ENCODE measurements at places on chromosomes 2 and 18.

- DNase-seq, result no peak
Measured at GRCh38 chr18:44915661-44916060, 235.0 kb downstream of the SETBP1 start.

DNA sequence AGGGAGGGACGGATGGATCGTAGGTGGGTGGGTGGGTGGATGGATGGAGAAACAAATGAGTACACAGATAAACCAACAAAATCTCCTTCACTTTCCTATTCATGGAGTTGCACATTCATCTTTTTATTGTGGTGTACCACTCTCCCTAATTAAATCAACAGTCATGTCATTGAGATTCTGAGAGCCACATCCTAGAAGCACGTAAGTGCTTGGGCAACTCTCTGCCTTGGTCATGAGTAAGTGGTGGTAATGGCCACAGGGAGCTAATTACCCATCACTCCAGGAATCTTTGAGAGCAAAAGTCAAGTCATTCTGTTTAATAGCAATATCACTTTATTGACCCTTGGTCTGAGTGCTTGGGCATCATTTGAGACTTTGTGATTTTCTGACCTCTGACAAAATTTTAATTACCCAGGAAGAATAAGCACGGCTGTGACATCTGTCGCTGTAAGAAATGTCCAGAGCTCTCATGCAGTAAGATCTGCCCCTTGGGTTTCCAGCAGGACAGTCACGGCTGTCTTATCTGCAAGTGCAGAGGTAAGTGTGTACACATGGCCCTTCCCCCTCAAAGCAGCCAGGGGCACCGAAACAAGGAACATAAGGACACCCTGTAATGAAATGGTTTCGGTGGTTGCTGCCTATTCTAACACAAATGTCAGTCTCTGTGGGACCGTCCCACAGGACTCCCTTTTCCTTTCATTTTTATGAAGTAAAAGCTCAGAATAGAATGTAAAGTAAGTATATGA is 85.9 kb downstream of the FEZ2 start:
- no peak for DNase-seq

GRCh38 chr18:31497836-31498573 is at the start of gene DSG2:
Gene DSG2, plus strand, starts transcription at chr18:31498177. Its CDS starts 75 bp downstream, at chr18:31498252.
- DNase-seq, result no peak

DNA sequence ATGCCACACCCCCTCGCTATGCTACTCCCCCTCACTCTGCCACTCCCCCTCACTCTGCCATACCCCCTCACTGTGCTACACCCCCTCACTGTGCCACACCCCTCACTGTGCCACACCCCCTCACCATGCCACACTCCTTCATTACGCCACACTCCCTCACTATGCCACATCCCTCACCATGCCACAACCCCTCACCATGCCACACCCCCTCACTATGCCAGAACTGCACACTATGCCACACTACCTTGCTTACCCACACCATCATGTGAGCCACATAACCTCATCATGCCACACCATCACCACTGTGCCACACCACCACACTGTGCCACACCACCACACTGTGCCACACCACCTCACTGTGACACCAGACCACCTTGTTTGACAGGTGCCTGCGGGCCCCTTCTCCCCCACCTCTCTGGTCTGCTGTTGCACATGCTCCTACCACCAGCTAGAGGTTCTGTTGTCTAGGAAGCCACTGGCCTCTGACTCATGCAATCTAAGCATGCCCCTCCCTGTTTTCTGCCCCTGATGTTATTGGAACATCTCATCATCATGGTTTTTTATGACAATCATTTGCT is 22.0 kb downstream of the MARCHF4 start:
- DNase-seq, result no peak

DNA sequence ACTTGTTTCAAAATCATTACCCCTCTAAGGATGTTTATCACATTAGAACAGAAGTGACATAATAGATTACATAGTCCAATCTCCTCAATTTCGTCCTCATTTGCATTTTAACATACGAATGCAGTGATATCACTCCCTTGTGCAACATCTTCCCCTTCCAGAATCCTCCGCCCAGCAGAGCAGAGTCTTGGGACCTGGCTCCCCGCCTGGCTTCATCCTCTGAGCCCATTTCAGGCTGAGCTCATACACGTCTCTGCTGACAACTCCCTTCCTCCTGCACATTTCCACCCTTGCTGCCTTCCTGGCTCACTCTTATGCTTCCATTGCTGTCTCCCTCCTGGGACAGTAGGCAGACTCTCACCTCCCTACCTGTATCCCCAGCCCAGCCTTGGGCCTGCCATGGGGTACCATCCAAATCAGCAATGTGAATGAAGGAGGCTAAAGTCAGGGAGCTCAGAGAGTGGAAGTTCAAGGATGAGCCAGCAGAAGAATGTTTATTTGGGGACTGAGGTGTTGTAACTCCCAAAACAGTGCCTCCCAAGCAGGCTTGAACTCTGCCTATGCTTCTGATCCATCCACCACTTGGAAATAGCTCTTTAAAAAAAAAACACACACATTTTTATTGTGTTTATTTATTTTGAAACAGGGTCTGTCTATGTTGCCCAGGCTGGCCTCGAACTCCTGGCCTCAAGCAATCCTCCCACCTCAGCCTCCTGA is 165.2 kb downstream of the TMEM200C start:
- DNase-seq, result no peak
